ENCODE measurements at places on chromosomes 11 and 22.

DNA sequence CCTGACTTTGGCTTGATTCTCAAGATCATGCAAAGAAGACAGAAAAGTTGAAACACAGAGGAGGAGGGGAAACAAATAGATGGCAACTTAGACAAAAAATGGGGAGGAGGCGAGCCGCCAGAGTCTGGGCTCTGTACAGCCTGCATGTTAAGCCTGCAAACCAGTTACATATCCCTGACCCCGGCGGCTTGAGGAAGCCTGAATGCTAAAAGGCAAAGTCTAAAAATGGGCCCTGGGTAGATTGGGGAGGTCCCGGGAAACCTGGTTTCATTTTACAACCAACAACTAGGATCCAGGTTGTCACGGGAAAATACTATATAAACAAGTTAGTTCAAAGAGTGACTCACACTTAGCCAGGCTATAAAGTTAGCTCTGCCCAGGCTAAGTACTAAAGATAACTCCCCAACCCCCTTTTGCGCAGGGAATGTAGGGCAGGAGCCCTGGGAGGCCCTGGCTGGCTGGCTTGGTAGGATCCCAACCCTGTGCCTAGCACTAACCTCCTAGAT lies 18.8 kb upstream of the ZBTB16 start:
- DNase-seq, result peak; percentile 26

DNA sequence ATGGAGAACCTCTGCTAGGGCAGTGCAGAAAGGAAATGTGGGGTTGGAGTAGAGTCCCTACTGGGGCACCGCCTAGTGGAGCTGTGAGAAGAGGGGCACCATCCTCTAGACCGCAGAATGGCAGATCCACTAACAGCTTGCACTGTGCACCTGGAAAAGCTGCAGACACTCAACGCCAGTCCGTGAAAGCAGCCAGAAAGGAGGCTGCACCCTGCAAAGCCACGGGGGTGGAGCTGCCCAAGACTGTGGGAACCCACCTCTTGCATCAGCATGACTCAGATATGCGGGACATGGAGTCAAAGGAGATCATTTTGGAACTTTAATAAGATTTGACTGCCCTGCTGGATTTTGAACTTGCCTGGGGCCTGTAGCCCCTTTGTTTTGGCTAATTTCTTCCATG lies 8.7 kb downstream of the TSKU start:
- peak; percentile 38 for DNase-seq

- DNase-seq, result no peak
These were observed 180.3 kb upstream of the E2F8 start for GRCh38 chr11:19420868-19421533.

- no peak for DNase-seq
These were observed 5.7 kb upstream of the DGAT2 start for GRCh38 chr11:75762885-75763284.

DNA sequence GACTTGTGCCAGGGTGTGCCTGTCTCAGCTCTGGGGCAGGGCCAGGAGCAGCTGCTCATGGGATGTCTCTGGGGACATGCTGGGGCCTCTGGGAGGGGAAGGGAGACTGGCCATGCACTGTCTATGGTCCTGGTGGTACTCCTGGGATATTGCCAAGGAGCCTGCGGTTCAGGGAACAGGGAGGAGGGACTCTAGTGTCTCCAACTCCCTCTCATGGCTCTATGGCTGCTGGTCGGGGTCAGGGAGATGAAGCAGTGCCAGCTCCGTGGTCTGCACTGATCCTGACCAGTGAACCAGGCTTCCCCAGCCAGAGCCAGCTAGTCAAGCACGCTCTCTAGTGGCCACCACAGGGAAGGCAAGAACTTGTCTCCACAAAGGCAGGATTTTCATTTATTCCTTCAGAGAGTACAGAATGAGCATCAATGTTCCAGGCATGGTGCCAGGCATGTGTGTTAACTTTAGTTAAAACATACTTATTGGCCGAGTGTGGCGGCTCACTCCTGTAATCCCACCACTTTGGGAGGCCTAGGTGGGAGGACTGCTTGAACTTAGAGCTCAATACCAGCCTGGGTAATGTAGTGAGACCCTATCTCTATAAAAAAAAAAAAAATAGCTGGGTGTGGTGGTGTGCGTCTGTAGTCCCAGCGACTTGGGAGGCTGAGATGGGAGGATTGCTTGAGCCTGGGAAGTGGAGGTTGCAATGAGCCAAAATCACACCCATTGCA lies 2.5 kb upstream of the BEST1 start:
- peak; percentile 60 for DNase-seq

- DNase-seq, result no peak
These were observed 34.3 kb upstream of the TSPAN18 start for GRCh38 chr11:44692460-44692859.

GRCh38 chr11:128761339-128761738 lies 67.5 kb downstream of the FLI1 start:
- DNase-seq, result no peak

DNA sequence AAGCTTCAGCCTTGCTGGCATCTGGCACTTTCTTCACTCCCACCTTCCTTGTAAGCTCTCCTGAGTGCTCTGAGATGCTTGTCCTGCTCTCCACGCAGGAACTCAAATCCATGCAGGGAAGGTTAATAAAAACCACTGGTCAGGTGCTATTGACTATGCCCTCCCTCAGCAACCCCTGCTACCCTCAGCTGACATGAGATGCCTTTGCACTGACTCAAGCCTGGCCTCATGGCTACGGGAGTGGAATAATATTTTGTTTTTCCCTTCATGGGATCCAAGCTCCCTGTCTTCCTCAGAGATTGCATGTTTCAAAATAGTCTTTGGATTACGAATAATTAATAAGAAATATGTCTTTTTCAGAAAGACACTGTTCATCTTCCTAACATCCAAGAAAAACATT lies 31.7 kb upstream of the ABCC8 start:
- peak; percentile 29 for DNase-seq

GRCh38 chr11:100841711-100842407 lies 154.8 kb downstream of the ARHGAP42 start:
- DNase-seq, result no peak

DNA sequence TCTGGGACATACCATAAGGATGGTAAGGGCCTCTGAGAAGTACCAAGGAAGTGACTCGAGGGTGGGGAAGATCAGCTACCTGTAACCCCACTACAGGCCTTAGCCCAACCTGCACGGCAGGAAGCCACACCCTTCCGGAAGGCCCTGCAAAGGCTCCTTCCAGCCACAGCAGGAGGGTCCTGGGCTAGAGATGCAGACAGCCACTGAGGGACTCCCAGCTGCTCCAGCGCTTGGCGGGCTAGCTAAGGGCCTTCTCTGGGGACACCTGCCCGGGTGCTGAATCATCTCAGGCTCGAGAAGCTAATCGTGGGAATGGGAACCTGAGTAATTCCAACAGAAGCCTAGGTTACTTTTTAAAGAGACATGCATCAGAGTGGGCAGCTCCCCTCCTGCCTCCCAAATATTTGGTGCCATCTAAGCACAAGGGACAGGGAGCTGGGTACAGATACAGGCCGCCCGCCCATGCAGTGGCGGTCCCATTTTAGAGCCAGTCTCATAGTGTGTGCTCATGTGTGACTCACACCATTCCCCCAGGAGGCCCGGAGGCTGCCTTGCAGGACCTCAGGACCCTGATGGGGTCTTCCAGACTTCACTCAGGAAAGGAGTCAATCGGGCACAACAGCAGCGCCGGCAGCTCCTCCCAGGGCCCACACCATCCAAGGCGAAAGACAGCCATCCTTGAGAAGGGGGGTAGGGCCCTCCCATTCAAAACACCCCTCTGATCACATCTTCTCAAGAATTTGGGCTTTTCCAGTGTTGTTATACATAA lies 8.0 kb downstream of the MYH9 start:
- no peak for DNase-seq

GRCh38 chr11:120151536-120151935 lies 13.6 kb upstream of the TRIM29 start:
- DNase-seq, result no peak

GRCh38 chr11:32451808-32452207 lies 16.5 kb upstream of the WT1 start:
- DNase-seq, result no peak

DNA sequence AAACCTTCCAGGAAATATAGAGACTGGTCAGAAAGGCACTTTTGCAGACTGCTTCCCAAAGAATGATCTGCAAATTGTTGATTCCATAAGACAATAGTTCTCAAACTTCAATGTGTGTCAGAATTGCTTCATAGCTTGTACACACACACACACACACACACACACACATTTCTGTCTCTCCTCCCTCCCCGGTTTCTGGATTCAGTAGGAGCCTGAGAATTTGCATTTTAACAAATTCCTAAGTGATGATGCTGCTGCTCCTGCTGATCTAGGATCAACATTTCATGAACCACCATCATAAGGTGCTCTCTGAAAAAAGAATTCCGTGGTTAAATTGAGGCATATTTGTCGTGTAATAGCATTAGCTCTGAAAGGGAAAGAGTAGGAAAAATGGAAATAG lies 35.3 kb upstream of the FZD4 start:
- DNase-seq, result peak; percentile 76

DNA sequence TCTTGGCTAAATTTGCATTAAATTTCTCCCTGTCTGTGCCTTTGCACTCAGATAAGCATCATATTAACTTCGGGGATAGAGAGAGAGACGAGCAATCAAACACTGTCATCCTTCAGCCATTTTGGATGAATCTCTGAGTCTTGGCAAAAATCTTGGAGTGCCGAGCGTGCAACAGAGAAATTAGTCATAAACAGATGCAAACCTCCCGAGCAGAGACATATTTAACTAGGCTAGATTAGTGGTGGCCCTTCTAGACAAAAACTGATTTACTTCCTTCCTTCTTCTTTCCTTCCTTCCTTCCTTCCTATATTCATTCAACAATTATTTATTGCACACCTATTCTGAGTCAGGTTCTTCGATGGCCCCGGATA lies 114.4 kb upstream of the BLID start:
- DNase-seq, result no peak

- DNase-seq, result no peak
These were observed 44.9 kb downstream of the DSCAML1 start for GRCh38 chr11:117752071-117752470.

GRCh38 chr11:20363500-20364340 lies at the start of gene HTATIP2:
HTATIP2 (plus strand) TSS chr11:20363714; CDS start chr11:20364238, 524 bp downstream.
- no peak for DNase-seq

DNA sequence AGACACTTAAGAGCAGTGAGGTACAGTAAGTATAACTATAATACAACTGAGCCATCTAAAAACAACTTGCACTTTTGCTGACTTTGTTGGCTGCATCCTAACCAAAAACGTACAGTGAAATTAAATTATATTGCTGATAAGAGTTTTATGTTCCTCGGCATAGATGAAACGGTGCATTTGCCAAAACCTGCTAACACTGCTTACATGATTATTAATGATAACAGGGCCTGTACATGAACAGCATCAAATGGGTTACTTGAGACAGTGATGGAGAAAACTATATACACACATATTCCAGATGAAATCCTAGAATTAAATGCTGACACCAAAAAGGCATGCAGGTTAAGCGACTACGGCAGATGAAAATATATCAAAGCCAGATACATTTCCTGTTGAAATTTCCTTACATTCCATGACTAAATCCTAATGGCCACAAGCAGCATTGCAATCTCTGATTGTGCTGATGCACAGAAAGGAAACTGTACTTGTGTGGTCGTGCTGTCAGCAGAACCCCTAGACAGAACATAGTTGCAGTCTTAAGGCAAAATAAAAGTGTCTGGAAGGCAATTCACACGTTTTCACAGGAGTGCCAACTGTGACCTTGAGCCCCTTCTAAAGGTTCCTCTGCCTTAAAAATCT lies 143.9 kb downstream of the CADM1 start:
- DNase-seq, result no peak

DNA sequence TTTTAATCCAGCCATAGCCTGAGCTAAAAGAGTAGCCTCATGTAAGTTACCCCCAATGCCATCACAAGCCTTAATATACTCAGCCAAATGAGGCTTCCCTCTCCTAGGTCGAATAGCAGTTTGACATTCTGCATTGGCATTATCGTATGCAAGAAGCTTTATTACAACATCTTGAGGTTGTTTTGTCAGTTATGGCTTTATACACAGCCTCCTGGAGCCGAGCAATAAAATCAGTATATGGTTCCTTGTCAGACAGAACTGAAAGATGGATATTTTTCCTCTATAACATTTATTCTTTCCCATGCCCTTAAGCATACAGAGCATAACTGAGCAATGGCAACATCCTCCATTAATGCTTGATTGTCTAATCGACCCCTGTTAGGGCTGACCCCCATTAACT lies 5.4 kb upstream of the DNAJB13 start:
- no peak for DNase-seq

- no peak for DNase-seq
These were observed 107.5 kb downstream of the USP35 start for GRCh38 chr11:78295991-78296930.

DNA sequence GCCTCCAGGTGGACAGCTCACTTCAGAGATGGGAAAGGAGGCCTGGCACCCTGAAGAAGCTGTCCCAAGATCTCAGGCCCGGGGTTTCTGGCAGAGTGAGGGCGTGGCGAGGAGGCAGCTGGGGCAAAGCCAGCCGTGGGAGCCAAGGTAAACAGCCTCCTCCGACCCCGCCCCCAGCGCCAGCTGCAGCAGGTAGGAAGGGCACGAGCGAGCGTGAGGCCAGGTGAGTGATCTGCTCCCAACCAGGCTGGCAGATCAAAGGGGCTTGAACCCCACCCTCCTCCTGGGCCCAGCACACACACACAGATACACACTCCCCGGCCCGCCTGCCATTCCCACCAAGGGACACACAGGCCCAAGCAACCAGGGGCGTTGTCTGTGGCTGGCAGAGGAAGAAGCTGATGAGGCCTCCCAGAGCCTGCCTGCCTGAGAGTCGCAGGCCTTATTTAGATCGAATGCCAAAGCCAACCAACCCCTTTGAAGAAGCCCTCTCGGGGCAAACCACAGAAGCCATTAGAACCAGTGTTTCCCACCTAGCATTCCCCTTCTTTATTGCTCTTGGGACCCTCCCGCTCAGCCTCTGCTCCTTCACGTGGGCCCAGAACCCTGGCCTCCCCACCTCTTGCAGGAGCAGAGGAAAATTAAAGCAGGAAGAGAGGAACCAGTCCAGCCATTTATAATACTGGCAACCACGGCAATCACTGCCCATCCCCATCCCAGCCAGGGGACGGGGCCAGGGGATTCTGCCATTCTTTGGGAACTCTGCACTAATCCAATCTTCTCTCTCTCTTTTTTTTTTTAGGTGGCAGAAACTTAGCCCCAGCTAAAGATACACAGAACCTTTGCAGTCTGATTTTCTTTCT lies 5.0 kb downstream of the PDGFB start:
- DNase-seq, result no peak

DNA sequence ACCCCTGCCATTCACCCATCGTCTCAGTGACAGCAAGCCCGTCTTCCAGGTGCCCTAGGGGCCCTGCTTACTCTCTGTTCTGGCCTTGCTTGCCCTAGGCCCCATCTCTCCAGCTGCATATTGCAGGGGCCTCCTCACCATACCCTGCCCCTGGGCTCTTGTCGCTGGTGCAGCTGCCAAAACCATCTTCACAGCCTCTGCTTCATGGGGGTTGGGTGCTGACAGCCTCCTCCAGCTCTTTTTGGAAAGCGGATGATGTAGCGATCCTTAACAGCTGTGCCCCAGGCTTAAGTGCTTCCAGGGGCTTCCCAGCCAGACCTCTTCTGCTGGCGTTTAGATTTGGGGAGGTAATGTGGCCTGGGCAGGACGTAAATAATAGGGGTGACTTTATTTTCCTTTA lies 61.2 kb upstream of the SUSD2 start:
- DNase-seq, result no peak

GRCh38 chr22:23073526-23074229 lies 3.4 kb downstream of the GNAZ start:
- DNase-seq, result no peak
